ENCODE measurements at places on chromosomes 3 and 15. TPM values are rescaled to one million over a fixed set of nuclear protein-coding genes. Genes with fewer than 3 reads are reported as not detected.

Gene EFHB
- total RNA-seq = 0.58 TPM

Gene MOBP
- not detected for total RNA-seq

Gene PDCD6IP
- total RNA-seq = 96.5 TPM

Gene ZNF148
- 12.0 TPM for total RNA-seq

Gene CCR3
- not detected for total RNA-seq

Gene TLR9
- under 0.01 TPM for total RNA-seq

Gene FAM174B
- total RNA-seq = 0.94 TPM

Gene TCF12
- 46.6 TPM for total RNA-seq

Gene ALPK3
- total RNA-seq = 0.12 TPM

Gene DCBLD2
- total RNA-seq = 60.8 TPM

Gene AHSG
- total RNA-seq = not detected

Gene GP9
- total RNA-seq = not detected

Gene LRRC34
- 2.1 TPM for total RNA-seq

Gene CPNE9
- total RNA-seq = not detected

Gene PIERCE2
- 1.2 TPM for total RNA-seq

Gene ISLR
- total RNA-seq = 199 TPM

Gene CCDC39
- total RNA-seq = 0.23 TPM

Gene RBMS3
- total RNA-seq = 45.9 TPM

Gene TTLL13
- total RNA-seq = 0.23 TPM

Gene CXCR6
- not detected for total RNA-seq

Gene FBXL2
- 13.1 TPM for total RNA-seq

Gene ZNF80
- not detected for total RNA-seq

Gene AADACL2
- not detected for total RNA-seq

Gene CLDN11
- 430 TPM for total RNA-seq

Gene FOXL2NB
- not detected for total RNA-seq

Gene GPR87
- not detected for total RNA-seq

Gene PLSCR2
- not detected for total RNA-seq

Gene BNC1
- total RNA-seq = 10.2 TPM

Gene UBA7
- 52.0 TPM for total RNA-seq

Gene NT5DC2
- total RNA-seq = 158 TPM

Gene CLDN1
- total RNA-seq = 0.70 TPM

Gene CASR
- not detected for total RNA-seq

Gene GATA2
- 4.4 TPM for total RNA-seq

Gene ARGFX
- not detected for total RNA-seq

Gene SLC9C1
- total RNA-seq = not detected

Gene ZBTB11
- total RNA-seq = 9.7 TPM

Gene SLC30A4
- 8.8 TPM for total RNA-seq

Gene SNTN
- not detected for total RNA-seq
